ENCODE measurements at places on chromosomes 6 and 20.

- DNase-seq, result no peak
Observed at GRCh38 chr20:54083459-54083858, 13.1 kb upstream of the BCAS1 start.

DNA sequence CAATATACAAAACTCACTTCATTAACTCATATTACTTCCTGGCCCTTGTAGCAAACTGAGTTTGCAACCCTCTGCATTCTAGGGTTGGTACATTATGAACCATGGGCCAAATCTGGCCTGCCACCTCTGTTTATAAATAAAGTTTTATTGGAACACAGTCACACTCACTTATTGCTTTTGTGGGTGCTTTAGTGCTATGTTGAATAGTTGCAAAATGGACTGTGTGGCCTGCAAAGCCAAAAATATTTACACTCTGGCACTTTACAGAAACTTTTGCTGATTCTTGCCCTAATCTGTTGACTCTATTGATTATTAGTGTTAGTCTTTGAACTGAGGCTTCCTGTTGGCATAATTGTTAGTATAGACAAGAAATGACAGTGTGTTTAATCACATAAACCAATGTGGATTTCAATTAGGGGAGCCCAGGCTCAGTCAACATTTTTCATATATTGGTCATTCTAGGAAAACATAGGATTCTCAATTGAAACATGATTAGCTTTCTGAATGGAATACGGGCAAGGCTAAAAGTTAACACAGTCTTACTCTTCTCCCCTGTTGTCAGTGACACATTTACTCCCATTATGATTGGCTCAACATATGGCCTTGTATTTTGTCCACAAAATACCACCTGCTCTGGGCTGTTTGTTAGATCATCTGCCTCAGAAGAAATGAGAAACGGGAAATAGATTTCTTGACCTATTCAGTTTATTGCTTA is 241.9 kb upstream of the ZFP64 start:
- no peak for DNase-seq

- no peak for DNase-seq
Observed at GRCh38 chr6:163177892-163178420, 236.6 kb upstream of the QKI start.

DNA sequence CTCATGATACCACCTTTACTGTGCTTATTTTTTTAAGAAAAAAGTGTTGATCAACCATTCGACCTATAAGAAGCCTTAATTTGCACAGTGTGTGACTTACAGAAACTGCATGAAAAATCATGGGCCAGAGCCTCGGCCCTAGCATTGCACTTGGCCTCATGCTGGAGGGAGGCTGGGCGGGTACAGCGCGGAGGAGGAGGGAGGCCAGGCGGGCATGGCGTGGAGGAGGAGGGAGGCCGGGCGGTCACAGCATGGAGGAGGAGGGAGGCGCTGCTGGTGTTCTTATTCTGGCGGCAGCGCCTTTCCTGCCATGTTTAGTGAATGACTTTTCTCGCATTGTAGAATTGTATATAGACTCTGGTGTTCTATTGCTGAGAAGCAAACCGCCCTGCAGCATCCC is 15.6 kb upstream of the SLC22A1 start:
- DNase-seq, result no peak

- DNase-seq, result no peak
Observed at GRCh38 chr20:62991863-62992262, 14.9 kb downstream of the BHLHE23 start.

DNA sequence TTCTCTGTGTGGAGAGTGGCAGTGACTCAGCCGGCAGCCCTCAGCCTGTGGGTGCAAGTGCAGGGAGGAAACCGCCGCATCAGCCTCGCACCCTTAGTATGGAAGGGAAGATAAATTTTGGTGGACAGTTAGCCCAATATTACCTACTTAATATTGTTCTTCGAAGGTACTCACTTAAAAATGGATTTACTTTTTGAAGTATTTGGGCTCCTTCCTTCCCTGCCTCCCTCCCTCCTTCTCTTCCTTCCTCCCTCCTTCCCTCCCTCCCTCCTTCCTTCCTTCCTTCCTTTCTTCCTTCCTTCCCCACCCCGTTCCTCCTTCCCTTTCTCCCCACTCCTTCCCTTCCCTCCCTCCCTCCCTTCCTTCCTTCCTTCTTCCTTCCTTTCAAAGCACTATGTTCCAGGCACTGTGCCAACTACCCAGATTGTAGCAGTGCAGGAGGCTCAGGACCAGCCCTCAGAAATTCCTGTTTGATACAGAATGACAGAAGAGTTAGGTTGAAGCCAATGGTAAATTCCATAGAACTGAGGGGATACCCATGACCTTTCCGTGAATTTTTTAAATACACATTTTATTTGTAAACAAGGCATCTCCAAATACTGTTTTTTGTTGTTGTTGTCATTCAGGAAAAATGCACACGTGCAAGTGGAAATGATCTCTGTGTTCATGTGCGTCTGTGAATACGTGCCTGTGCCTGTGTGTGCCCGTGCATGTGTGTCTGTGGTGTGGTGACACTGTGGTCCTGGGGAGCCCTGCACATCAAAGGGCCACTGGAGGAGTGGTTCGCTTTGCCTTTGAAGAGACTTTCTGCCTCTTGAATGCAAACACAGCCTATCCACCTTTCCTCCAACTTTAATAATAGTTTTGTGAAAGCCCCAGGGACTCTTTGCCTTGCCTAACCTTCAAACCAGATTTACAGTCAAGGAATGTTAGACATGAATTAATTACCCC is 141.7 kb downstream of the EDN3 start:
- no peak for DNase-seq

GRCh38 chr6:166957087-166957804 is 896 bp upstream of the RNASET2 start:
- peak; percentile 51 for DNase-seq

- DNase-seq, result no peak
Observed at GRCh38 chr6:164148788-164149187, 734.3 kb downstream of the QKI start.

Data from NCI-H526 (cell line).